ENCODE measurements at places on chromosomes 5 and 9.

- ATAC-seq, result no peak
Measured at GRCh38 chr5:67346611-67347010, 150.0 kb upstream of the CD180 start.

- no peak for ATAC-seq
Measured at GRCh38 chr5:160382346-160382745, 11.9 kb upstream of the C1QTNF2 start.

DNA sequence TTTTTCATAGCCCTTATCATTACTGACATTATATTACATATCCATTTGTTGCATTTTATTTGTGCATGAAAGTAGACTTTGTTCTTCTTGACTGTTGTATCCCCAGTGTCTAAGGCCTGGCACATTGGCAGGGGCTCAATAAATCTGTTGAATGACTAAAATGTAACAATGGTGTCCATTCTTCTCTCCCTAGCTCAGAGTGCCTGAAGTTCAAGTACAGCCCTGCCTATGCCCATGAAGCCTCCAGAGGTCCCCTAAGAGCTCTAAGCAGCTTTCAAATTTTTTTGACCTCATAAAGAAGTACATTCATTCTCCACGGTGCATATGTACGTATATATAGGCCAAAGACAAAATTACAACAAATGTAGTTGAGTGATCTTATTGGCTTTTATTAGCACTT is 4.2 kb upstream of the BSPRY start:
- ATAC-seq, result no peak

DNA sequence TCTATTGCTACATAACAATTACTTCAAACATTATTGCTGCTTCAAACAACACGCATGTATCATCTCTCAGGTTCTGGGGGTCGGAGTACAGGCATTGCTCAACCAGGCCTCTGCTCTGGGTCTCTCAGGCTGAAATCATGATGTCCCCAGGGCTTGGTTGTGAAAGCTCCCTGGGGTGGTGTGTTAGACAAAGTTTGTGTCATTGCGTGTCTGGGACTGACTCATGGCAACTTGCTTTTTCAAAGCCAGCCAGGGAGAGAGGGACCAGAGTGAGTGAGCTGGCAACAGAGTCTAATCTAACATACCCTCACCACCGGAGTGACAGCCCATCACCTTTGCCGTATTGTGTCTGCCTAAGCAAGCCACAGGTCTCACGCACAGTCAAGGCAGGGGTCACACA is 259.2 kb upstream of the NFIL3 start:
- ATAC-seq, result no peak
